ENCODE measurements at places on chromosomes 12 and 14. TPM values are rescaled to one million over a fixed set of nuclear protein-coding genes. Genes with fewer than 3 reads are reported as not detected.
A peak's percentile ranks its signal among the peaks of the same experiment; 100 is the strongest.

The LRR1 gene
- 16.2 TPM for total RNA-seq

The PMEL gene
- total RNA-seq: 0.59 TPM

The BTG1 gene
- total RNA-seq: 23.6 TPM

GRCh38 chr12:54304187-54304810, 3.5 kb upstream of the NFE2 start:
- DNase-seq: peak; percentile 86

DNA sequence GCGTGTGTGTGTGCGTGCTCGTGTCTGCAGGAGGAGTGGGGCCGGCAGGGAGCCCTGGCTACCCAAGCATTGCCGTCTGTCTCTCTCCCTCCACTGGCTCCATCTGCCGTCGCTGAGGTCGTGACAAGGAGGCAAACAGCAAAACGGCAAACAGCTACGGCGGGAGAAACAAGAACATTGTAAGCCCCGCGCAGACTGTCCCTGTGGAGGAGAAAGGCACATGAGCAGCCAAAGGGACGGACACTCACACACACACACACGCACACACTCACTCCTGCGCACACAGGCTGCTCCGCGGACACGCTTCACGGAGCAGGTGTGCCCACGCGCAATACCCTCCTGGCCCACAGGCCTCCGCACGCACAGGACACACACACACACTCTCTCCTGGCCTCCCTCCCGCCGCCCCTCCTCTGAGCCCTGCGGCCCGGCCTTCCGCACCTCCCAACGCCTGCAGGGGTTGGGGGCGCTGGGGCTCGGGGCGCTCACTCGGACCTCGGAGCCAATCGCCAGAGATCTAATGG, 905 bp downstream of the CISTR start:
- DNase-seq: no peak
